ENCODE measurements at places on chromosomes 5 and 9.
A peak's percentile ranks its signal among the peaks of the same experiment; 100 is the strongest.

GRCh38 chr5:144247131-144247530, 76.5 kb downstream of the KCTD16 start:
- no peak for DNase-seq

GRCh38 chr9:14906000-14906399, 4.2 kb downstream of the FREM1 start:
- DNase-seq = no peak

- peak; percentile 94 for DNase-seq
These were observed 13.3 kb downstream of the RPS14 start for GRCh38 chr5:150436141-150436680.

- DNase-seq = no peak
These were observed 860 bp upstream of the MARCHF6 start for GRCh38 chr5:10352430-10353240.

DNA sequence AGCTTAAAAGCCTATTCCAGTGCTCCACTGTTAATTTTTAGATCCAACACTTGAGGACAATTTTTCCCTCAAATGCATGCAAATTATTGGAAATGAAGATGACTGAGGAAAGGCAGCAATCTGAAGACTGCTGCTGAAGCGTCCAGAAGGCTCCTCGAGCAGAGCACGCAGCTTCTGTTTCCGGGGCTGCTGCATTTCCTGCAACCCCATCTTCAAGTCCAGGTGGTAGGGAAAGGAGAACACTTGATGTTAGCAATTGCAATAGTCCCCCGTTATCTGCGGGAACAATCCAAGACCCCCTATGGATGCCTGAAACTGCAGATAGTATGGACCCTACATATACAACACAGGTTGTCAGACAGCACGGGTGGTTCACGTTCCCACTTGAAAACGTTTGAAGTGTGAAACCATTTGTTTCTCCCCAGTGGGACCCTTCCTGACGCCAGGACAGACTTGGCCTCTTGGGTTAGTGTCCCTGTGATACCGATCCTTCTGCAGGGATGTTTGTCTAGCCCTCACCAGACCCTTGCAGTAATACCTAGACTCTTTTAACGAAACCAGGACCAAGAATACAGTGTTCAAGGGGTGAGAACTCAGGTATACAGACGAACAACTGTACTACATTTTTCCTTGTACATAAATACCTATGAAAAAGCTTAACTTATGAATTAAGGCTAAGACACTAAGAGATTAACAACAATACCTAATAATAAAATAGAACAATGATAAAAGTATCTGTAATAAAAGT, 152.3 kb downstream of the HSD17B3 start:
- DNase-seq = peak; percentile 8

GRCh38 chr9:81632599-81632998, 56.7 kb downstream of the TLE1 start:
- DNase-seq = no peak

DNA sequence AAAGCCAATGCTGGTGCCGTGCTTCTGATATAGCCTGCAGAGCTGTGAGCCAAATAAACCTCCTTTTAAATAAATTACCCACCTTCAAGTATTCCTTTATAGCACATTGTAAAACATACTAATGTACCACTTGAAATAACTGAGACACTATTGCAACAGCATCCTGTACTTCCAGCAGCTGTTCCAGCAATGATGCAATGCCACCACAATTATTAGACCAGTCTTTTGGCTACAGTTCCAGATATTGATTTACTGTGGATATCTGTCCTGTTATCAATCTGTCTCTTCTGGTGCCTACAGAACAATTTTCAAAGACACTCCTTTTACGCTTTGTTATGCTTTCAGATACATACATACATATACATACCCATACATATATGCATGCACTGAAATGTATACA, 567.9 kb downstream of the TAF11L14 start:
- no peak for DNase-seq

DNA sequence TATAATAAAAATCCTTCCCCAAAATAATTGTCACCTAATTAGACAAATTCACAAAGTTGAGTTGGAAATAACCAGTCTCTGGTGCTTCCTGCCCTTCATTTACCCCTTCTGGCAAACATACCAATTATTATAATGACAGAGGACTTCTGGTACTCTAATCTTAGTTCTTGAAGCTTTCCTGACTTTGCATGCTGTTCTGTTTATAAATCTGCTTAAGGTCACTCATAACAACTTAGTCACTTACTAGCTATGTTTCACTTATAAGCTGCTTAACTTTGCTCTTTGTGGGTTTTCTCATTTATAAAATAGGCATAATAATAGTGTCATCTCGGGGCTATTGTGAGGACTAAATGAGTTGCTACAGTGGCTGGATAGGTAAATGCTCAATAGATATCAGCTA, 446.5 kb downstream of the EFNA5 start:
- DNase-seq = no peak

GRCh38 chr5:110342683-110343082, 383.8 kb downstream of the TMEM232 start:
- DNase-seq = no peak

DNA sequence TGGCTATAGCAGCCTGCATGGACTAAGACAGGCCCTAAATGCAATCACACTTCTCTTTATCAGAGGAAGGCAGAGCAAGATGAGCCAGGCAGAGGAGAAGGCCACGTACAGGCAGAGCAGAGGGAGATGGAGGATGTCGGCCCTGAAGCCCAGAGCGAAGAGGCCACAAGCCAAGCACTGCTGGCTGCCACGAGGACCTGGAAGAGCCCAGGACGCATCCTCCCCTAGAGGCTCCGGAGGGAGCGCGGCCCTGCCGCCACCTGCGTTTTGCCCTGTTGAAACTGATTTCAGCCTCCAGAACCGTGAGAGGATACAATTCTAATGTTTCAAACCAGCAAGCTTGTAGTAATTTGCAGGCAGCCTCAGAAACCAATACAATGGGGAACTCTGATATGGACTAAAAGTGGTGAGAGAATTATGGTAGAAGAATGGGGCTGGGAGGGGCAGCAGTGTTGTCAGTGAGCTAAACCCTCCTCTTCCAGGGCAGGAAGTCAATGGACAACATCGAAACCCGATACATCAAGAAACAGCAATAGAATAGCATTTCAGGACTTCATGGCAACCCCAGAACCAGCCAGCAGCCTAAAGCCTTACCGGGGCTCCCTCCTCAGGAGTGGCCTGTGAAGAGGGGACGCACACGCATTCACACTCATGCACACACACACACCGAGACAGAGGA, 32.6 kb downstream of the ADAMTS2 start:
- no peak for DNase-seq

All from B cell (primary cell).